ENCODE measurements at places on chromosomes 7 and 10. TPM values are rescaled to one million over a fixed set of nuclear protein-coding genes. Genes with fewer than 3 reads are reported as not detected.

Gene CALHM1
- total RNA-seq = not detected

Gene HUS1
- total RNA-seq = 16.8 TPM

Gene EGFR
- total RNA-seq = 28.2 TPM

Gene MMRN2
- total RNA-seq = 49.0 TPM

Gene ZNF117
- total RNA-seq = 52.5 TPM

Gene SVOPL
- 2.5 TPM for total RNA-seq
